ENCODE measurements at places on chromosomes 5 and 9.

DNA sequence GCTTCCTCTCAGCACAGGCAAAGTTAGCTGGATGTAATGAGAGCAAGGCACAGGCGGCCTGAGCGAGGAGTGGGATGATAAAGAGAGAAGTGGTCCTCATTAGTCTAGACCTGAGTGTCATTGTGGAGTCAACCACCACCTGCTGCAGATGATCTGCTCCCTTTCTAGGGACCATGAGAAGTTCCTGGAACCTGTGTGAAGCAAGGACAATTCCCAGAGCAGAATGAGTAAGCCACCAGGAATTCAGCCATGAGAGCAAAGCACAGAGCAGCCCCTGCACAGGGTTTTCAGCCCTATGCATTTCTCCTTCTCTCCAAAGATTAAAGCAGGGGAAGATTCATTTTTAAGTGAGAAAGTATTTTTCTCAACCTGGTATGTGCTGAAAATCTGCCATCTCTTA, 146.8 kb upstream of the SPEF2 start:
- DNase-seq: no peak

- no peak for DNase-seq
Measured at GRCh38 chr5:102278231-102278630, 17.9 kb downstream of the SLCO4C1 start.

- DNase-seq: no peak
Measured at GRCh38 chr9:90830977-90831376, 29.4 kb downstream of the SYK start.

DNA sequence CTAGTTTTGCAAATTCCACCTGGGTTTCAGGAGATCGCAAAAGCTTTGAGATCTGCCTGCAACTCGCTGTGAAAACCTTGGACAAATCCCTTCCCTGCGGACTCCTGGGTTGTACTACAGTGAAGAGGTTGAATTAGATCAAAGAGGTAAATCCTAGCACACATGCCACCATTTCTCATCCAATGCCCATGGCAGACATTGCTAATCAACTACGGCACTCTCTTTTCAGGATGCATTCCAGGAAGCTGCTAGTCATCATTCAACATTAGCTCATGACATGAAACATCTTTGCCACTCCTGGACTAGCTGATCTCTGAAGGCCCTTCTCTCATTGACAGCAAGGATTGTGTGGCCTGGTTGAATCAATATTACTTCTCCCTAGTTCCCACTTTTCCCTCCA, 46.1 kb downstream of the PCDH1 start:
- no peak for DNase-seq

- no peak for DNase-seq
Measured at GRCh38 chr5:94694671-94695070, 76.2 kb downstream of the SLF1 start.
